ELF-1 (cell line): ENCODE measurements at places on chromosomes 12 and 14.

- DNase-seq = no peak
Measured at GRCh38 chr12:57154076-57154475, 6.7 kb upstream of the LRP1-AS start.

DNA sequence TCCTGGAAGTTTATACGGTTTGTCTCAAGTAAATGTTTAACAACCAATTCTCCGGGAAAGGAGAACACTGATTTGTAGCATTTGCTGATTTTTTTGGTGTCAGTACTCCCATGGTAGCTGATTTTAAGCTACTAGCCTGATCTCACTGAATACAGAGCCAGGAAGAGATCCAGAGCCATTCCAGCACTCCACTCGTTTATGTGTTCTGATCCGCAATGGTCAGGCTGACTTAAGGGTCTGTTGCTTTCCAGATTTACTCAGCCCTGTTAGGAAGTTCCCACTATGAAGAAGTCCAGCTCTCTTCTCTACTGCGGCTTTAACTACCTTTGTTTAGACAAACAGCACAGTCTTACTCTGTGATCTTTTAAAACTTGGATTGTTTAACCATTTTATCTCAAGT is 38.0 kb upstream of the NID2 start:
- no peak for DNase-seq

- DNase-seq = no peak
Measured at GRCh38 chr14:37859177-37859576, 263.7 kb downstream of the TTC6 start.

DNA sequence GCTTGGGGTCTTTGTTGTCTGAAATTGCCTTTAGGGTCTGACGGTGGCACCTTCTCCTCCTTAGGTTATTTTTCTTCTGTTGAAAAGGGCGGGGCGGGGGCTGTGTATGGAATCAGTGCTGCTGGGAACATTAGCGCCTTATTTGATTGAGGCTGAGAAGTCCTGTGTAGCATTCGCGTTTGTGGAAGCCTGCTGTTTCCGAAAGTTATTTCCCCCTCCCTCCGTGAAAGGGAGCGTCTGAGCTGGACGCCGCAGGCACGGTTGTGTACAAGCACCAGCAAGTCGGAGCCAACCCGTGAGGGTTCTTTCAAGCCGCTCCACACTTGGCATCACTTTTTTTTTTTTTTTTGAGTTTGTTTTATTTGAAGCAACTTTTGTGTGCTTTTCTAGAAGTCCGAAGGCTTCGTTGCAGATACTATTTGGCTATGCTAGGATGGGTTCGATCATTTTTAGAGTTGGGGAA is 1.1 kb downstream of the SYNE2 start:
- peak; percentile 79 for DNase-seq

- no peak for DNase-seq
Measured at GRCh38 chr12:81874166-81874565, 115.0 kb upstream of the PPFIA2 start.

- no peak for DNase-seq
Measured at GRCh38 chr14:102984336-102985102, 62.1 kb downstream of the AMN start.

DNA sequence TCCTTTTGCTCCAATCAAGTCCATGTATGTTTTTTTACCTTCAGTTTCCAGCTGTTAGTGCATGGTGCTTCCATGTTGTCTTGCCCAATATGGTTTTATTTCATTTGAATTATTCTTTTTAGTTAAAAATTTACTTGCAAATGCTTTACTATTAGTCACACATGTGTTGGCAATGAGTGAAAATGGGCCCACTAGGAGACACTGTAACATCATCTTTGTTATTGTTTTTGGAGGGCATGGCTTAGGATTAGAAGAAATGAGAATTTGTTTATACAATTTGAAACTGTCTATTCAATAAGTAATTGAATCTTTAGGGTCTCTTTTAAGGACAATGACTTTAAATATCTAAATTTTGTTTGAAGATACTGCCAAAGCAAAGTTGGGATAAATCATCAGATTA is 133.7 kb downstream of the BRMS1L start:
- DNase-seq = no peak

GRCh38 chr12:55974308-55974730 is 441 bp downstream of the RAB5B start:
- DNase-seq = peak; percentile 80

- no peak for DNase-seq
Measured at GRCh38 chr12:10697862-10698261, 24.0 kb upstream of the STYK1 start.

DNA sequence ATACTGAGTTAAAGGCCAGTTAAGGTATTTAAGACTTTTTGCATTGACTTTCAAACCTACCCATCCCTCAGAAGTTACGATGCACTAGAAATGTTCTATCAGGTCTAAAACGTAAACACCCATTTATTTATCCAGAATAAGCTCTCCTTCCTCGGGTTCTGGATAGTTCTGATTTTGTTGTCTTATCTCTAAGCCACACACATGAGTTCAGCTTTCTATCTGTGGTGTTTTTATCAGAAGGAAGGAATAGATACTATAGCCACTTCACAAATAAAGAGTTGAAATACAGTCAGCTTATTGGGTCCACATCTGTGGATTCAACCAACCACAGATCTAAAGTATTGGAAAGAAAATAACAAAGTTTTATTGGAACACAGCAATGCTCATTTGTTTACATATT is 5.4 kb downstream of the SFSWAP start:
- DNase-seq = no peak

- no peak for DNase-seq
Measured at GRCh38 chr12:13849456-13849855, 131.9 kb downstream of the GRIN2B start.

GRCh38 chr12:75177997-75178396 is 31.6 kb downstream of the KCNC2 start:
- no peak for DNase-seq

DNA sequence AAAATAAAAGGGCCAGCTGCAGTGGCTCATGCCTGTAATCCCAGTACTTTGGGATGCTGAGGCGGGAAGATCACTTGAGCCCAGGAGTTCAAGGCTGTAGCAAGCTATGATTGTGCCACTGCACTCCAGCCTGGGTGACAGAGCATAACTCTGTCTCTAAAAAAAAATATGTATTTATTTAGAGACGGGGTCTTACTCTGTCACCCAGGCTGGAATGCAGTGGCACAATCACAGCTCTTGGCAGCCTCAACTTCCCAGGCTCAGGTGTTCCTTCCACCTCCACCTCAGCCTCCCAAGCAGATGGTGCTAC is 179.3 kb upstream of the ATF7IP start:
- no peak for DNase-seq

DNA sequence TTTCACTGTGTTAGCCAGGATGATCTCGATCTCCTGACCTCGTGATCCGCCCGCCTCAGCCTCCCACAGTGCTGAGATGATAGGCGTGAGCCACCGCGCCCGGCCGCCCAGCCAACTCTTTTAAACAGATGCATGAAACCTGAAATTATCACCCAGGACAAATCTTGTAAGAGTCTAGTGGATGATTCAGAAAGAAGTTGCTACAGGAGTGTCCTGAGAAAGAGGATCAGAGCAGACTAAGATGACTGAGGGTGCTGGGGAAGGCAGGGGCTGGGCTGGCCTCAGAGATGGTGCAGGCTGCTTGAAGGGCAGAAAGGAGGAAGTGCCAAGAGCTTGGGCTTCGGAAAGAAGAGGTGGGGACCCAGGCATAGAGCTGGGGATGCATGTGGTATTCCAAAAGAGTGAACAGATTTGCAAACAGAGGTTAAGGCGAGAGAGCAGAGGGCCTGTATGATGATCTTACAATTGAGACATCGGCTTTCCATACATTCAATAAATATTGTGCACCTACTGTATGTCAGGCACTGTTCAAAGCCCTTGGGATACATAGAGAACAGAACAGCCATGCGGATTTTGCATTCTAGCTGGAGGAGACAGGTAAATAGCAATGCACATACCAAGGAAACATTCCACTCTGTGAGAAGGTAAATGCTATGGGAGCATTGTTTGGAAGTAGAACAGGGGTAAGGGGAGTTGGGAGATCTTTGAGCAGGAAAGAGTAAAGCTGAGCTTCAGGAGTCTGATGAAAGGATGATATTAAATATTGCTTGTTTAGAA is 7.4 kb upstream of the CD9 start:
- DNase-seq = no peak

- DNase-seq = no peak
Measured at GRCh38 chr12:102504871-102505270, 24.5 kb upstream of the IGF1 start.

DNA sequence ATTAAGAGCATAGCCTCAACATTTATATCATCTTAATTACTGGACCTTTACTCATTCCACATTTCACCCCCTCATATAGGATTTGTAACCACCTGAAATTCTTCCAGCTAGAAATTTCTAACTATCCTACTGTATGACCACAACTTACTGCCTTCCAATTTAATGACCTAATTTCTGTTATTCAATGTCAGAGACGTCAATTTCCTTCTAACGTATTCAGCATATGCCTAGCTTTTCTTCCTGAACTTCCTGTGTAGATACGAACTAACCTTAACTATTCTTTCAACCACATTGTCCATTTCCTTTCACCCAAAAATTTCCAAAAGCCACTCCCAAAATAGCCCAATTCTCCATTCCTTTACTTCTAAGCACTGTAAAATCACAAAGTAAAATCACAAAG is 108.0 kb downstream of the EEA1 start:
- no peak for DNase-seq

- no peak for DNase-seq
Measured at GRCh38 chr14:89613260-89614008, 196.4 kb upstream of the FOXN3 start.

DNA sequence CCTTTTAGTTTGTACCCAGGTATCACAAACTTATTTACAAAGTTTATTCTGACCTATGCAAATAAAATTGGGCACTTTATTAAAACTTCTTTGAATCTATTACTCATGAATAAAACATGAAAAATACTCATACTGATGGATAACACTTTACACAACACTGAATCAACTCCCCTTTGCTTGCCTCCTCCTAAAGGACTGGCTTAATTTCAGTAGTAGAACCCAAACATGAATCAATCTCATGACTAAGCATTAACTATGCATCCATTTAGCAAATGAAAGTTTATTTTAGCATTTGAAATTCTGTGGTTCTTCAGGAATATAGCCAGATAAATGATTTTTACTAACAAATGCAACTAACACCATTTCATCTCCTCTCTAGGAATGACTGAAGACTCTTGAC is 32.4 kb downstream of the DENND5B start:
- no peak for DNase-seq

DNA sequence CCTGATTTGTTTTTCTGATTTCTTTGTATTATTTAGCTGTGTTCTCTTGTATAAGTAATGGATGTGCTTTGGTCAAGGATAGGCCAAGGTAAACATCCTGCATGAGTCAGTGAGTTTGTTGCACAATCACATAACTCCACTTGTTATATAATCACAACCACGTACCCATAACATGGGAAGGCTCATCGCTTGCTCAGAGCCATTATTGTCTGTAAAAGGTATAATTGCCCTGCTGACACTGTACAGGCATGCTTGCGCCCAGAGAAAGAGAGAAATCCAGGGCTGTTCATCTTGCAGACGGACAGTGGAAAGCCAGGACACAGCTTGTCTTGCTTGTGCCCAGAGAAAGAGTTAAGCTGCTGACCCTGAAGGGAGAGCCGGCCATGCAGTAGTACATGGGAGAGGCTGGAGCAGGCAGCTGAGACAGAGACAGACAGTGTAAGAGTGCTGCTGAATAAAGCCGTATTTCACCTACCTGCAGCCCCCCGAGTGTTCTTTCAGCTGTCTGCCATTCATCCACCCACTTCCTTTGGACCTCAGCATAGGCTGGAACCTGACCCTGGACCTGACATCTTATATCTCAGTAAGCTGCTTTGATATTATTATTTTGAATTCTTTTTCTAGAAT is 174.7 kb upstream of the DAAM1 start:
- DNase-seq = no peak

DNA sequence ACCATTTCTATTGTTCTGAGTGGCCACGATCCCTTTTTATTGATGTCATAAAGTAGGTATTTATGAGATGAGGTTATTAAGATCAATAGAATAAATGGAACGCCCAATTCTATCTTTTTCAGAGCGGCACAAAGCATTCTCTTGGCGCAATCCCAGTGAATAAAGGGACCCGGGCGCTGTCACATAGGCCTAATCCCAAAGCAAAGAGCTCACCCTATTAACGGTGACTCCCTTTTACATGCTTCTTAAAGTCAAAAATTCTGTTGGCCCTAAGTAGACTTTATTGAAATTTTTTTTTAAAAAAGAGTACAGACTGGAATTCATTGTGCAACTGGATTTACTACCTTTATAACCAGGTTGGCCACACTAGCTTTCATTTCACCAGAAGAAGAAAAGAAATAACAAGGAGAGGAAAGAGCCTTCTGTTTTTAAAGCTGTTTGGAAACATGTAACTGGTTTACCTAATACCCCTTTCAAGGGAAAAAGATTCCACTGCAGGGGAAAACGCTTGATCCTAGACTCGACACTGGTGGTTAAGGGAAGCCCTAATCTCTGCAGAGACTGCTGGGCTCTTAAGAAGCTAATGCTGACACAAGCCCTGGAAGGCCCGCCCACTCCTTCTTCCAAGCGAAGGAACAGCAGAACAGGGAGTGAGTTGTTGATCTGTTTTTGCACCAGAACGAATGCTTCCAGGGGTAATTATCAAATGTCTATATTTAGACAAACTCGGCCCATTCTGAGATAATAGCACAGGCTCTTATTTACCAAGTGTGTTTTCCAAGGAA is 381.2 kb downstream of the BCL11B start:
- no peak for DNase-seq

DNA sequence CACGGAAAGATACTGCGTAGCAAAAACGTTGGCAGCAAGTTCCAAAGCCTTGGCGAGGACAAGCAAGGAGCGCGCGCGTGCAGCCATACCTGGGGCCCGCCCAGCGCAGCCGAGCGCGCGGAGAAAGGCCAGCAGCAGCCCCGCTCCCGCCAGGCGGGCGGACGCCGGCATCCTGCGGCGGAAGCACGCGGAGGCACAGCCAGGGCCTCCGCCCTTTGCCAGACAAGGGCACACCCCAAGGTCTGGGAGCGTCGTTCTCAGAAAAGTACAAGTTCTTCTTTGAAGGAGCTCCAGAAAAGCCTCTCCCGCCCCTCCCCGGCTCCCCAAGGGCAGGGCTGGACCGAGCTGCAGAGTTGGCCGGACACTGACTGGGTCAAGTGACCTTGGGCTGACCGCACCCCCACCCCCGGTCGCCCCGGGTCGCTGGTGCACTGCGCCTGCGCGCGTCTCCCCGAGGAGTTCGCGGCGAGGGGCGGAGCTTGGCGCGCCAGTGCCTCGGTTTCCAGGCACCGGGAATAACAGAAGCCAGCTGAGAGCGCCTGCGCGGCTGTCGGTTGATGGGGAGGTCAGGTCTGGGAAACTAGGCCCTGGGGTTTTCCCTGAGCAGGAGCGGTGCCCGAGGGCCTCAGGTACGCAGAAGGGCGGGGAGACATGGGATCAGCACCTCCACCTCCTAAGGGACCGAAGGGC is at the start of gene ZC2HC1C:
Gene ZC2HC1C, plus strand, starts transcription at position 521 of the 690 bp plus-strand sequence. CDS start 933 bp downstream, outside the sequence.
- peak; percentile 98 for DNase-seq

- DNase-seq = no peak
Measured at GRCh38 chr12:2319737-2320506, 267.1 kb downstream of the CACNA1C start.

DNA sequence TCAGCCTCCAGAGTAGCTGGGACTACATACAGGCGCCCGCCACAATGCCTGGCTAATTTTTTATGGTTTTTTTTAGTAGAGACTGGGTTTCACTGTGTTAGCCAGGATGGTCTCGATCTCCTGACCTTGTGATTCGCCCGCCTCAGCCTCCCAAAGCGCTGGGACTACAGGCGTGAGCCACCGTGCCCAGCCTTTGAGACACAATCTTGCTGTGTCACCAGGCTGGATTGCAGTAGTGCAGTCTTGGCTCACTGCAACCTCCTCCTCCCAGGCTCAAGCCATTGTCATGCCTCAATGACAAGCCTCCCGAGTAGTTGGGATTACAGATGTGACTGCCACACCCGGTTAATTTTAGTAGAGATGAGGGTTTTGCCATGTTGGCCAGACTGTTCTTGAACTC is 21.3 kb upstream of the STRN3 start:
- no peak for DNase-seq
